ENCODE measurements at places on chromosomes 7 and 10.
A peak's percentile ranks its signal among the peaks of the same experiment; 100 is the strongest.

- DNase-seq = no peak
Measured at GRCh38 chr7:80785276-80785675, 133.6 kb downstream of the SEMA3C start.

- DNase-seq = no peak
Measured at GRCh38 chr7:81608748-81609382, 161.0 kb downstream of the HGF start.

DNA sequence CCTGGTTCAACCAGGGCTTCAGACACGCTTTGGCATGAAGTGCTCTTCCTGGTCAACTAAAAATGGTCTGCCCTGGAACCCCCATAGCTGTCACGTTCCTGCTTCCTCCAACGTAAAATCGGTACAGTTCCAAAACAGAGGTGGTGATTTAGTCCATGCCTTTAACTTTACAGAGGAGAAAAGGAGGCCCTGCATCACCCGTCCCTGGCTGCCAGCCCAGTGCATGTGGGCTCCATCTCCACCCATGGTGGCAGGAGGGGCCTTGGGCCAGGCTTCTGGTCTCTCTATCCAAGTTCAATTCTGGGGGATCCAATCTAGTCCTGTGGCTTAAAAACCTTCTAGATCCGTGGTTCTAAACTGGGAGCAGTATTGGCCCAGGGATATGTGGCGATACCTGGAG is 18.7 kb downstream of the ECHDC3 start:
- DNase-seq = no peak

DNA sequence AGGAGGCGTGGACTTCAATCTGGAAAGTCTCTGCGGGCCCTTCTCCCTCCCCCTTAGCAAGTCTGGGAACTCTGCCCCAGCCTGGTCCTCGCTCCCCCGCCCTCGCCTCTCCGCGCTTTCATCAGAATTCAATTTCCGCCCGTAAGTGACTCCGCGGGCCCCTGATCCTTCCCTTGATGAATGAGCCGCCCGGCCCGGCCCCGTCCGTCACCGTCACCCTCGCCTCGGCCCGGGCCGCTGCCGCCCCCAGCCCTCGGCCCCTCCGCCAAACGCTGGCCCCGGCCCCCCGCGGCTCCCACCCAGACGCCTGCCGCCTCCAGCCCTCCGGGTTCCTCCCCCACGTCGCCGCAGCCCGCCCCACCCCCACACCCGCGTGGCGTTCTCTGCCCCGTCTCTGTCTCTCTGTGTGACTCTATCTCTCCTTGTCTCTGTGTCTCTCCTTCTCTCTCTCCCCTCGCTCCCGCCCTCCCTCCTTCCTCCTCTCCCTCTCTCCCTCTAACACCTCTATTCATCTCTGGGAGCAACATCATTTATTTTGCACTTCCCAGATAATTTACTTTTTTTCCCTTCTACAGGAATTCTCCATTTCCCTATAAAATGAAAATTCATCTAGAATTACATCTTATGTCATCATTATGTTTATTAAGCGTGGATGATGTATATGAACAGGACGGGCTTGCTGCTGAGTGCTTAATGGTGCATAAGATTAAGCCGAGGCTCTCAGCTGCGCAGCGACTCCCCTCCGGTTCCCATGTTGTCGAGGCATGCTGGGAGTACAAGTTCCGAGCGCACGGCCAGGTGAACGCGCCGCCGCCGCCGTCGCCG is 91.2 kb upstream of the PAX2 start:
- DNase-seq = peak; percentile 62

- no peak for DNase-seq
Measured at GRCh38 chr7:139586286-139586685, 62.8 kb downstream of the CLEC2L start.

GRCh38 chr10:95214369-95214768 is 20.3 kb downstream of the ACSM6 start:
- DNase-seq = no peak

- no peak for DNase-seq
Measured at GRCh38 chr7:220151-220841, 27.9 kb downstream of the FAM20C start.

GRCh38 chr7:2934984-2935740 is 91.1 kb upstream of the GNA12 start:
- DNase-seq = no peak

DNA sequence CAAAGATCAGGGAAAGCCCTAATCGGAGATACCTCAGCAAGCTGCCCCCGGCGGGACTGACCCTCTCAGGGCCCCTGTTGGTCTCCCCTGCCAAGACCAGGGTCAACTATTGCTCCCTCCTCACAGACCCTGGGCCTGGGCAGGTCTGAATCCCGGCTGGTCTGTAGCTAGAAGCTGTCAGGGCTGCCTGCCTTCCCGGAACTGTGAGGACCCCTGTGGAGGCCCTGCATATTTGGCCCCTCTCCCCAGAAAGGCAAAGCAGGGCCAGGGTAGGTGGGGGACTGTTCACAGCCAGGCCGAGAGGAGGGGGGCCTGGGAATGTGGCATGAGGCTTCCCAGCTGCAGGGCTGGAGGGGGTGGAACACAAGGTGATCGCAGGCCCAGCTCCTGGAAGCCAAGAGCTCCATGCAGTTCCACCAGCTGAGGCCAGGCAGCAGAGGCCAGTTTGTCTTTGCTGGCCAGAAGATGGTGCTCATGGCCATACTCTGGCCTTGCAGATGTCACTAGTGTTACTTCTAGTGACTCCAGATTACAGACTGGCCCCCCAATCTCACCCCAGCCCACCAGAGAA is 24.1 kb downstream of the TBATA start:
- DNase-seq = no peak

DNA sequence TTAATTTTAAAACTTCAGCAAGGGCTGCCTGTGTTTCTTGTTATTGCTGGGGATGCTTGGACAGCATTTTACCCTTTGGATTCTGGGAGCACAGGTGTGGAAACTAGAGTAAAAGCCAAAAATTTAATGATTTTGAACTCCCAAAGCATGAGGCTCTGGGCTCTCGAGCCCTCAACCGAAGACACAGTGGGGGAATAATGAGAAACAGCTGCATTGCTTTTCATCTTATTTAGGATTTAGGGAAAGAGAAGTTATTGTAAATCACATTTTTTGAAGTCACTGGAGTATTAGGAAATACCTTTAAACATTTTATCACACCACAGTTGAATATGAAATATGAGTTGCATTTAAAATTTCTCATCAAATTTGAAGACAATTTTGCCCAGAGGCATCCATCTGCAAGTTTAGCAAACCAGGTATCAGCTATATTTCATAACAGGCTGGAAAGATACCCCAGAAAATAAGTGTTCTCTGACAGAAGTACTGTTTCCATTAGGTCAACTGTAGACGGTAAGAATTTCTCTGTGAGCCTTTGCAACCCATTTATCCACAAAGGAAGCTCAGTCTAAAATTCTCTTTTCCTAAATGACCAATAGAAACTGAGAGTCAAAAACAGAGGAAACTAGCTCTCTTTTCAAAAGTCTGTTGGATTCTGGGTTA is 290.6 kb upstream of the PHYHIPL start:
- no peak for DNase-seq

GRCh38 chr10:26557641-26558014 is 119.5 kb downstream of the APBB1IP start:
- no peak for DNase-seq

DNA sequence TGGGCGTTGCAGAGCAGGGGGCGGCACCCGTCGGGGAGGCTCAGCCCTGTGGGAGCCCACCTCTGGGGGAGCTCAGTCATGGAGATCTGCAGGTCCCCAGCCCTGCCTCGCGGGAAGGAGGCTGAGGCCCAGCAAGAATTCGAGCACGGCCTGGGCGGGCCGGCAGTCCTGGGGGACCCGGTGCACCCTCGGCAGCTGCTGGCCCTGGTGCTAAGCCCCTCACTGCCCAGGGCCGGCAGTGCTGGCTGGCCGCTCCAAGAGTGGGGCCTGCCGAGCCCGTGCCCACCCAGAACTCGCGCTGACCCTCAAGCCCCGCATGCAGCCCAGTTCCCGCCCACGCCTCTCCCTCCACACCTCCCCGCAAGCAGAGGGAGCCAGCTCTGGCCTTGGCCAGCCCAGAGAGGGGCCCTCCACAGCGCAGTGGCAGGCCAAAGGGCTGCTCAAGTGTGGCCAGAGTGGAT is 76.2 kb downstream of the TMEM26 start:
- DNase-seq = no peak

- no peak for DNase-seq
Measured at GRCh38 chr7:91633013-91633441, 247.5 kb downstream of the MTERF1 start.

GRCh38 chr10:35751347-35751746 is 109.3 kb upstream of the FZD8 start:
- DNase-seq = no peak

- no peak for DNase-seq
Measured at GRCh38 chr10:93397020-93397419, 85.1 kb downstream of the MYOF start.
